ENCODE measurements at places on chromosomes 11 and 22. TPM values are rescaled to one million over a fixed set of nuclear protein-coding genes. Genes with fewer than 3 reads are reported as not detected.

KCTD17 gene
- 21.3 TPM for total RNA-seq

DNAJB7 gene
- total RNA-seq, result not detected

NXPE1 gene
- total RNA-seq, result not detected

PHOX2A gene
- total RNA-seq, result not detected

NNMT gene
- total RNA-seq, result 866 TPM

CLDN5 gene
- total RNA-seq, result 226 TPM

CARD16 gene
- total RNA-seq, result 15.9 TPM

NRGN gene
- not detected for total RNA-seq

TMEM86A gene
- 11.0 TPM for total RNA-seq

MCAM gene
- total RNA-seq, result 868 TPM

- no peak for DNase-seq
These were observed 14.2 kb downstream of the INCENP start for GRCh38 chr11:62137881-62138629.

DNA sequence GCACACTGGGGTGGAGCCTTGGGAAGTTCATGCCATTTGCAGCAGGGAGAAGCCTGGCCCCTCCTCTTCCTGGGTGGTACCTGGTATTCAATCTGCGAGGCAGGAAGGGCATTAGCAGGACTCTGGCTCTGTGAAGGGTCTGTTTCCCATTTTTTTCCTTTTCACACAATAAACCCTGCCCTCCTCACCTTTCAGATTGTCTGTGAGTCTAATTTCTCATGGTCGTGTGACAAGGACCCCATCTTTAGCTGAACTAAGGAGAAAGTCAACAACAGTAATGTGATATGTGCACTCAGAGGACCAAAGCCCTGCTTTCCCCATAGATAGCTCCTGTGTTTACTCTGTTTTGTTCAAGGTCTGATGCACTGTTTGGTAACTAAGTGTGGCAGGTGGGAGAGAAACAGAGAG, 26.6 kb upstream of the CASP4 start:
- DNase-seq, result no peak

DNA sequence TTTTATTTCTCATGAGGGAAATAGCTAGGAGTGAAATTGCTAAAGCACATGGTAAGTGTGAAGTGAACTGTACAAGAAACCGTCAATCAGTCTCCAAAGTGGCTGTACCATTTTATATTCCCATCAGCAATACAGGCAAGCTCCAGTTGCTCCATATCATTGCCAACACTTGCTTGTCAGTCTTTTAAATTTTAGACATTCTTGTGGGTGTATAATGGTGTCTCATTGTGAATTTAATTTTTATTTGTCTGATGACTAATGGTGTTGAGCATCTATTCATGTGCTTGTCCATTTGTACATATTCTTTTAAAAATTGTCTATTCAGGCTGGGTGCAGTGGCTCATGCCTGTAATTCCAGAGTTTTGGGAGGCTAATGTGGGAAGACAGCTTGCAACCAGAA, 34.1 kb upstream of the SMCO4 start:
- no peak for DNase-seq

GRCh38 chr11:5992604-5993251, 5.9 kb upstream of the OR52L1 start:
- no peak for DNase-seq

- no peak for DNase-seq
These were observed 80.1 kb downstream of the EFCAB6 start for GRCh38 chr22:43731988-43732387.

- no peak for DNase-seq
These were observed 96.4 kb upstream of the PARVA start for GRCh38 chr11:12280838-12281565.

DNA sequence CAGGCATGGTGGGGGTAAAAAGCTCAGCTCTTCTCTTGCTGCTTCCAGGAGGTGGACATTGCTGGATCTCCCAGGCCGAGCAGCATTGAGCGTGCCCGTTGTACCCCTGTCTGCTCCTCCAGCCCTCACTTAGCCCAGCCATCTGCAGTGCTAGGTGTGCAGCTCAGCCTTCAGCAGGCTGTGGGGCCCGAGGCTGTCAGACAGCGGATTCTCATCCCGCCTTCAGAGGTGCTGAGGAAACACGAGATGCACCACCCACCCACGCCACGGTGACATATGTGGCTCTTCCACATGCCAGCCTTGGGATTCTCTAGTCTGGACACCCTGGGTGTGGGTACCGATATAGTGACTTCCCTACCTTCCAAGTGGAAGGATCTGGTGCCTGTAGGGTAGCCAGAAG, 48.9 kb upstream of the NECTIN1 start:
- no peak for DNase-seq

GRCh38 chr11:86668929-86669328, 3.5 kb downstream of the ME3 start:
- DNase-seq, result no peak

- no peak for DNase-seq
These were observed 76.5 kb downstream of the LRRC4C start for GRCh38 chr11:41382927-41383326.

- no peak for DNase-seq
These were observed 47.7 kb upstream of the ANO1 start for GRCh38 chr11:70030412-70030811.

DNA sequence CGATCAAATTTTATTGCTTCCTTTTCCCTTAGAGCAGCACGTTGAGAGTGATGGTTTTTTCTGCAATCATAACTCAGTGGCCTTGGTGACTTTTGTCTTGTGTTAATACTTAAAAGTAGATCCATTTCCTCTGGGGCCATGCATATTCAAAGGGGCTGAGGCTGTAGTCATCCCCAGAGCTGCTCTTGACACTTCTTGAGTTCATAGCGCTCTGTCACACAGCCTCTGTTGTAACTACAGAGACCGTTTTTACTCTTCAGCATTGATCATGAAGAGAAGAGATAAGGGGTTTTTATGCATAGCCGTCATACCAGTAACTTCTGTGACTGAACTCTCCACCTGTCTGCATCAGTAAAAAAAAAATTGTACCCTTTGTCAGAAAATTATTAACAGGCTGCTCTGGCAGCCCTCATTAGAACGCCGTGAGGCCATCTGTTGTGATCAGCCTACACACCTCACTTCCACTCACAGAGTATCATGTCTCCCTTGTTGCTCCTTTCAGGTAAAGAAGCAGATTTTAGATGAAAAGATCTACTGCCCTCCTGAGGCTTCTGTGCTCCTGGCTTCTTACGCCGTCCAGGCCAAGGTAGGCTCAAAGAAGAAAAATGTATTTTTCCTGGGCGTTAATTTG, 38.4 kb downstream of the NF2 start:
- no peak for DNase-seq

DNA sequence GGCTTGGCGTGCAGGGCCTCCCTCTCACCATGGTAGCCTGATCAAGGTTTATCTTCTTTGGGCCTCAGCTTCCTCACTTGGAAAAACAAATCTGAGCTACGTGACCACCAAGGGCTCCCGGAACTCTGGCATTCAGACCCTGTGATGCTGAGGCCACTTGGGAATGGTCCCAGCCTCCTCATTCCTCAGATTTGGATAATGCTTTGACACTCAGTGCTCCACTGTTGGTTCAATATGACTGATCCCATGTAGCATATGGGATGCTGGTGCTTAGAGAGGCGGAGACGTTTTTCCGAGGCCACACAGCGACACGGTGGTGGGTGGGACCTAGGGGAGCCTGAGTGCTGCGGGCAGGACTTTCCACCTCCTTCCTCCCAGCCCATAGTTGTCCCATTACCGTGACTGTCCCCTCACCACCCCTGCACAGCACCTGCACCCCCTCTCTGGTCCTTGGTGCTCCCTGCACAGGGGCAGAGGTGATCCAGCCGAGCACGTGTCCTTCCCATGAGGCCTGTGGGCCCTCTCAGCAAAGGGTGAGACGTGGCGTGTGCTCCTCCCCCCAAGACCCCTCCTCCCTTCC, 23.1 kb downstream of the MB start:
- no peak for DNase-seq

DNA sequence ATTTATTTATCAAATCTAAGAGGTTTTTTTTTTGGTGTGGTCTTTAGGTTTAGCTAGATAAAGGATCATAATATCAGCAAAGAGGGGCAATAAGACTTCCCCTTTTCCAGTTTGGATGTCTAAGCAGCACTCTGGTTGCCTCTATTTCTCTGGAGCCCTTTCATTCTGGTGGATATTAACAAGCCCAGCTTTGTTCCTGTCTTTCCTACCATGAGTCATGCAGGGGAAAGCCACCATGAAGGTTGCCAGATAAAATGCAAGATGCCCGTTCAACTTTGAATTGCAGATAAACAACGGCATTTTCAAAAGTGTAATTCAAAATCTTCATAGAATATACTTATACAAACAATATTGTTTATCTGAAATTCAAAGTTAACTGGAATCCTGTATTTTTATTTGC, 143.6 kb downstream of the ADAMTS15 start:
- no peak for DNase-seq

- DNase-seq, result no peak
These were observed 3.7 kb downstream of the OMP start for GRCh38 chr11:77106321-77106720.

GRCh38 chr22:19455585-19456370, 8.3 kb upstream of the C22orf39 start:
- no peak for DNase-seq

DNA sequence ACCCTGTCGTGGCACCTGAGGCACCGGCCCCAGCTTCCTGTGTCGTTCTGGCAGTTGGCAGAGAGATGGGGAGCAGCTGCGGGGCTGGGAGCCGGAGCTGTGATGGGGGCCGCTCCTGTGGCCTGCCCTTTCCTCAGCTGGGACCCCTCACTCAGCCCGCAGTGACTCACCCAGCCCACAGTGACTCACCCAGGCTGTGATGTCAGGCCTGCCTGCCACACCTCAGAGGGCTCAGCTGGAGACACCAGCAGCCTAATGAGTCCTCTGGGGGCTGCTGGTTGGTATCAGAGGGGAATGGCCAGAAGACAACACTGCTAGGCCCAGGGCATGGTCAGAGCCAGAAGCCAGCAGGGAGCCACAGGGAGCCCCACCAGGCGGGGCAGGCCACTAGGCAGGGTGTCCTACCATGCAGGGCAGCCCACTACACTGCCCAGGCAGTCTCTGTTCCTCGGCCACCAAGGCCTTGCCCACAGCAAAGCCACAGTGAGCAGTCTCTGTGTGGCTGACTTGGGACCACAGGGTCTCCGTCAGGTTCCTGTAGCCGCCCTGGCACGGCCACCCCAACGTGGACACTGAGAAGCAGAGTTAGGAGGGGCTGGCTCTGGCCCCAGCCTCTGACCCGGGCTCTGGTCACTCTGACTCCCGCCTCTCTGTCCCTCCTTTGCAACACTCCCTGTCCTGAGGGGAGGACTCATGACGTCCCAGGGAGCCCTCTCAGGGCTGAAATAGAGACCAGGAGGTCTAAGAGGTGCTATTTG, 4.2 kb upstream of the FXYD2 start:
- no peak for DNase-seq

GRCh38 chr11:119924017-119924416, 195.0 kb upstream of the NECTIN1 start:
- no peak for DNase-seq
